Breast epithelium (tissue), 4 donors: ENCODE measurements at places on chromosomes 1 and 21.

- no peak for DNase-seq
Observed at GRCh38 chr1:220880726-220881506, 1.7 kb downstream of the HLX start.

DNA sequence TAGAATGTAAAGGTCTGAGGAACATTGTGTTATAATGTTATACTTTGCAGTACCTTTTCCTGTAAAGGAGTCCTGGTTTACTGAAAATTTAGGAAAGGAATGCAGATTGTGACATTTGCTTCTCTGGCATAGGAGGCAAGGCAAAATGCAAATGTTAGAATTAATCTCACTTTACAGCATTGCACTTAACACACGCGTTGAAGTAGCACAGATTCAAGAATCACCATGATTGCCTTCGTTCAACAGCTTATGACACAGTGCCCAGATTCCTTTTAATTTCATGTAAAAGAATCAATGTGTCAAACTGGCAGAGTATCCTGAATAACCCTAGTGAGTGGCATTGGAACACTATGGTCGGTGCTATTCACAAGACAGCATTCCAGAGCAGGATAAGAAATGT is 47.4 kb downstream of the RGS7 start:
- no peak for DNase-seq

GRCh38 chr1:5645135-5645399 is 347.2 kb downstream of the NPHP4 start:
- peak; percentile 33 for DNase-seq

GRCh38 chr1:219988387-219988786 is 57.9 kb downstream of the EPRS1 start:
- DNase-seq = no peak

- no peak for DNase-seq
Observed at GRCh38 chr1:227889047-227889862, 58.5 kb downstream of the WNT9A start.
